SJSA1 (cell line): ENCODE measurements at places on chromosomes 7 and 10. TPM values are rescaled to one million over a fixed set of nuclear protein-coding genes. Genes with fewer than 3 reads are reported as not detected.

DNA sequence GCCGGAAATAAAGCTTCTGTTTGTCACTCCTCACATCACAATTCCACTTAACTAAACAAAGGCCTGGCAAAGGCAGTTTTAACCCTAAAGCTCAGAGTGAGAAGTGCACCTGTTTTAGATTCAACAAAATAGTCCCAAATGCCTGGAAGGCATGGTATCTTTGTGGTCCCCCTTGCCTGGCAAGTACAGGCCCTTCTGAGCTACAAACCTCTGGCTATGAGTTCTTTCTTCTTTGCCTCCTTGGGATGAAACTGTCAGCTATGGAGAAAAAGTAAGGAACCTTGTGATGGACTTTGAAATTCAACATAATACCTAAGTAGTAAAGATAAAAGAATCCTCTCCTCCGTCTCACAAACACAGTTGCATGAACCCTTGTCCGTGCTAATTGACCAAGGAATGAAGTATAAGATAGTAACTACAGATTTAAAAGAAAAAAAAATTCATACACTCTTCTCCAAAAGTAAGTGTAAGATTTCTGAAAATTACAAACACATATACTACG lies 244.5 kb upstream of the ETV1 start:
- DNase-seq: no peak

- no peak for DNase-seq
These were observed 10.5 kb upstream of the DEPP1 start for GRCh38 chr10:44988957-44989585.

PAPOLB gene
- total RNA-seq: not detected in 2 replicates

GRCh38 chr7:55539380-55539779 lies 32.9 kb downstream of the VOPP1 start:
- DNase-seq: no peak

- DNase-seq: no peak
These were observed 15.6 kb downstream of the BLNK start for GRCh38 chr10:96255549-96256333.

TWIST1 gene
- 49.5 and 76.2 TPM in 2 replicates for total RNA-seq

AGAP9 gene
- total RNA-seq: 1.0 and 2.0 TPM in 2 replicates
